Posterior cingulate gyrus (tissue), 11 donors: ENCODE measurements at places on chromosomes 11 and 22.
A peak's percentile ranks its signal among the peaks of the same experiment; 100 is the strongest.

DNA sequence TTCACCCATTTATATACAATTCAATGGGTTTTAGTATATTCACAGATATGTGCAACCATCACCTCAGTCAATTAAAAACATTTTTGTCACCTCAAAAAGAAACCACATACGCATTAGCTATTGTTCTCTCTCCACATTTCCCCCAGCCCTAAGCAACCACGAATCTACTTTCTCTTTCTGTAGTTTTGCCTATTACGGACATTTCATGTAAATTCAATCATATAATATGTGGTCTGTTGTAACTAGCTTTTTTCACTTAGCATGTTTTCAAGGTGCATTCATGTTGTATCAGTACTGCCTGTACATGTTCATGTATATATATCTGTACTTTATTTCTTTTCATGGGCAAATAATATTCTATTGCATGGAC, 104.7 kb upstream of the RRM1 start:
- no peak for DNase-seq

GRCh38 chr11:19060629-19061028, at the start of gene MRGPRX2:
Gene MRGPRX2, minus strand, starts transcription at chr11:19060717. Its CDS starts 4,315 bp downstream, at chr11:19056402.
- DNase-seq = no peak

GRCh38 chr22:30054764-30055069, 25.5 kb upstream of the HORMAD2 start:
- DNase-seq = no peak

DNA sequence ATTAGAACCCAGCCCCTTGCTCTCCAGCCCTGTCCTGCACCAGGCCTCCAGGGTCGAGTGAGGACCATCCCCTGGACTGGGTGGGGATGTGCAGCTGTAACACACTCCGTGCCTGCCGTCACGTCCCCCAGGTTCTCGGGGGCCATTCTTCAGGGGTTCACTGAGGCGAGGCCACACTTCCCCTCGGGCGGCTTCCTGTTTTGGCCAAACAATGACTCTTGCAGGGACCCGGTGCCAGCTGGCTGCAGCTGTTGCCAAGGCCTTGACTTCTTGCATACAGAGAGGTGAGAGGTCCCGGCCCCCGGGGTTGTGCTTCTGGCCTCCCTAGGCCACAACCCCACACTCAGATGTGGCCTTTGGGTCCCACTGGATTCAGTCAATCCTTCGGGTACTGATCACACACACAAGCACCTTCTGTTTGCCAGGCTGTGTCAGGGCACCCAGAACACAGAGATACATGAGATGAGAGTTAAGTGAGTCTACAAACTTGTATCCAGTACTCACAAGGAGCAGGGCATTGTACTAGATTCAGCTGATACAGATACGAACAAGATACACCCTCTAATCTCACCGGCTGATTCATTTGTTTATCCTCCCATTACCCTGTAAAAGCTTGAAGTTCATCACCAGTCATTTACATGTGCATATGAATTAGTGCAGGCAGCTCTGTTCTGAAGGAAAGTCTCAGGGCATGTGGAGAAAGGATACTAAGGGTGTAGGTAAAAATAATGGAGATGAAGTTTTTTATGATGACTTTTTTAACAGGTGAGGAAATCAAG, 32.9 kb downstream of the LRRC32 start:
- peak; percentile 61 for DNase-seq

- no peak for DNase-seq
Measured at GRCh38 chr11:123439616-123440015, 9.5 kb downstream of the GRAMD1B start.

- no peak for DNase-seq
Measured at GRCh38 chr11:76740772-76741171, 42.4 kb upstream of the TSKU start.

- no peak for DNase-seq
Measured at GRCh38 chr22:43050995-43051394, 36.0 kb upstream of the PACSIN2 start.

DNA sequence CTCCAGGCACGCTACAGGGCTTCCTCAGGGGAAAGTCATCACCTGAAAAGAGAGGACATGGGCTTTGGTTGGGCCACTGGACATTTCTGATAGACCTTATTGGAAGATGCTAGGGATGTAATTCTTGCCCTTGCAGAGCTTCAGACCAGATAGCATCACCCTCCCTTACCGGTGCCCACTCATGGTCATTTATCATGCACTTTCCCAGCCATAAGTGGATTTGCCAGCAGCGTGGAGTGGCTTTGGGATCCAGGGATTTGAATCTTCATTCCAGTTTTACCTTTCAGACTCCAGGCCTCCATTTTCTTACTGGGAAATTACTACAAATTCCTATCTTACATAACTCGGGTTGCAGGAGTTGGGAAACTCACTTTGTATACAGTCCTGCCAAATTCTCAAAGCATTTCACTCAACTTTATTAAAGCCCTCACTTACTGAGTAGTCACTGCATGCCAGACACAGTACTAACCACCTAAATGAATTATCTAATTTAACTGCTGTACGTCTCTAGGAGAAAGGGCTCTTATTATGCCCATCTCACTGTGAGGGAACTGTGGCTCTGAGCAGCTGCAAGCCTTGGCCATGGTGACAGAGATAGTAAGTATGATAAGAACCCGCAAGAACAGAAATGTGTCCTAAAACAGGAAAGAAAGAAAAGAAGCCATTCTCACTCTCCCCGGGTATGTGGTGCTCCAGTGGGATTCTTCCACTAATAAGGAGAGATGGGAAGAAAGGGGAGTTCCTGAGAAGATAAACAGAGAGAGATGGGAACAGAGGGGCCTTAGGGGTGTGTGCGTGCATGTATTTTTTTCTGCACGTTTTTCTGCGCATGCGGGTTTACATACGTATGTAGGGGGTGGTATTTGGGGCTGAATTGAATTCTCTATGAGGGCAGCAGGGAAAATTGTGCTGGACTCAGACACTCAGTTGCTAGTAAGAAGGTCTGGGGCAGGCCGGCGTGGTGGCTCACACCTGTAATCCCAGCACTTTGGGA, 9.7 kb downstream of the CHRM1 start:
- DNase-seq = no peak
